ENCODE measurements at places on chromosomes 6 and 20.

- no peak for DNase-seq
Observed at GRCh38 chr6:30795549-30796293, 51.4 kb upstream of the IER3 start.

DNA sequence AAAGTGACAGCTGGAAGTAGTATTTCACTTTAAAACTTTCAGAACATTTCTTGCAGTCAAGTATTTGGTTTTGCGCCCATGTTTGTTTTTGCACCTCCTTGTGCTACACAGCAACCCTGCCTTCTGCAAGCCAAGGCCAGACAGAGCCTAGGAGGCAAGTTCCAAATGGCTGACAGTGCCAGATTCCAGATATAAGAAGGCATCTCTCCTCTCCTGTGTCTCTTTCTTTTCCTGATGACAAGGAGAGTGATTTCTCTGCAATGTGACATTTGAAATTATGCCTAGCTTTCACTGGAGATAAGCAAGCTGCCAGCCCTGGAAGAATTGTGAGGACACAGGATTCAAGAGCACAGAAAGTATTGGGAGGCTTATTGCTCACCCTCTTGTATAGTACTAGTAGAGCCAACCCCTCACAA, 149.1 kb upstream of the TENT5A start:
- DNase-seq, result no peak

GRCh38 chr6:151916680-151917164, 109.2 kb downstream of the ESR1 start:
- DNase-seq, result no peak

- DNase-seq, result no peak
Observed at GRCh38 chr6:148878683-148879082, 131.9 kb downstream of the UST start.

GRCh38 chr6:141354191-141354955, 778.4 kb upstream of the GJE1 start:
- DNase-seq, result no peak

- no peak for DNase-seq
Observed at GRCh38 chr20:50220894-50221365, 30.3 kb downstream of the CEBPB start.

DNA sequence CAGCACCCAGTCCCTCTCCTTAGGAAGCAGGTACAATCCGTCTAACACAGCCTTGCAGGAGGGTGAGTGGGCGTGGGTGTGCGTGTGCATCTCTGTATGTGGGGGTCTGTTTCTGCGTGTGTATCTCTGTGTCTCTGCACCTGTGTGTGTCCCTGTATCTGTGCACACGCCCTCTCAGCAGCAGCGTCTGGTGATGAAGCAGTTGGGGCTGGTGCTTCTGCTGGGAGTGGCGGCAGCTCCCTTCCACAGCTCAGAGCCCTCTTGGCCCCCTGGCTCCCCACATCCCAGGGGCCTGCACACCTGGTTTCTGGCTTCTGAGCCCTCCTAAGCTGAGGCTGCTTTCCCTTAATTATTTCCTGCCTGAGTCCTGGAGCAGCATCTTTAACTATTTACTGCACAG, 49.5 kb upstream of the CCDC167 start:
- DNase-seq, result no peak

DNA sequence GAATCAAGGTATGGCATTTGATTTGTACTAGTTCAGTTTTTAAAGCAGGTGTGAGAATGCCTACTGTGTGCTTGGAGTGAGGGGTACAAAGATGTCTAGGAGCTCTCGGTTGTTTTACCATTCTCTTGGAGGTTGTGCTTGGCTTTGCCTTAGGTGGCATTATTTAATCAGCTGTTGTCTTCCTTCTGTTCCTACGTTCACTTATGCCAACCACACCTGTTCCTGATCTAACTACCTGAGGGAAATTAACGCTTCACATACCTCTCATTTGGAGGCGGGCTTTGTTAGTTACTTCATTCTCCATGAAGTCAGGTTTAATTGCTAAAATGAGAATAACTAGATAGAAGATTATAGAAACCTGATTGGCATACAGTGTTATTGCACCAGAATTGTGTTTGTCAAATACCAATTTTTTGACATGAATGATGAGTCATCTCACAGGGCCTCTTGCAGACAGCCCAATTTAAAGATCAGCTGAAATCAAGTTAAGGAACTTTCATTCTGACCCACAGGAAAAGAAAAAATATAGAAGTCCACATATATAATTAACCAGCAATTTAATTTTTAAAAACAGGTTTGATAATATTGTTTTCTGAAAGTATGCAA, 24.8 kb upstream of the PBOV1 start:
- DNase-seq, result no peak

DNA sequence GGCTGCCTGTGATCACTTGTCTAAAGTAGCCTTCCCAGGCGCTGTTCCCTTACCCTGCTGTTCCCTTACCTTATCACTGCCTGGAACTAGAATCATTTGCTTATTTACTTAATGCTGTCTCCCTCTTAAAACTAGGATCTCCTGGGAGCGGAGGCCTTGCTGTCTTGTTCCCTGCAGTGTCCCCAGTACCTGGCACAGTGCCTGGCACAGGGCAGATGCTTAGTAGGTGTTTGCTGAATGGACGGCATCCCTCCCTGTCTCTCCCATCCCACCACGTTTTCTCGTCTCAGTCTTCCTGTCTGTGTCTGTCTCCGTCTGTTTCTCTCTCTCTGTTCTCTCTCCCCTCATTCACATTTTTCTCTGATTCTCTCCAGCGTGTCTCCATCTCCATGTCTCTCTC, 99.9 kb upstream of the MYL9 start:
- no peak for DNase-seq

DNA sequence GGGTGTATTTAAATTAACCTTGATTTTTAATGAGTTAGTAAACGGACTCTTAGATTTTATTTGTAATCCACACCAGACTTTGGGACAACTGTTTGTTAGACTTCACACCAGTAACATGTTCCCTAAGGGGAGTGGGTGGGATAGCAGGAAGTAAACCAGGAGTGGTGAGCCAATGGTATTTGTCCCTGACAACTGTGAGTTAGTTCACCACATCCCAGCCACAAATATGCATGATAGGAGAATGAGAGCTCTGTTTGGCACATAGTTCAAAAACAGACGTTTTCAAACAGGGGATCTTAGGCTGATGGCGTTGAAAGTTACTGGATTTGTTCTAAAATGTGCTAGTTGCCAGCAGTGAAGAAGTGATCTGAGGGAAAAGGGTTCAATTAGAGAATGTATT, 18.7 kb upstream of the COL10A1 start:
- DNase-seq, result no peak
